ENCODE measurements at places on chromosomes 1 and 21. TPM values are rescaled to one million over a fixed set of nuclear protein-coding genes. Genes with fewer than 3 reads are reported as not detected.

NTMT2 gene
- not detected for total RNA-seq

DNA sequence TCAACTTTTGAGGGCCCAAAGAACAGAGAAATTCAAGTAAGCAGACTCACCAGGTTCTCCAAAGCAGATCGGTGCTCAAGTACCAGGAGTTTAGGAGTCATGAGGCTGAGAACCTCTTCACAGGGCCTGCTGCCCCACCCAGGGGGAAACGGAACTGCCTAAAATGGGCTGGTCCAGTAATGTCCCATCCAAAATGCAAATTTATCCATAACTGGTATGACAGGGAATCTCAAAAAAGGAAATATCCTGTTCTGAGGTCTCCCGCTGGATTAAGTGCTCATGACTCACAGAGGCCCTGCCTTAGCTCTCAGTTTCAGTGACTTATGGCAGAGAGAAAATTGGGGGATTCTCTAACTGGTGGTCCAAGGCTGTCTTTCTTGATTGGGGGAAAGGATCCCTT lies 9.3 kb downstream of the SPRR2G start:
- no peak for DNase-seq
- no peaks in the 10 kb centered on the region for H3K36me3 ChIP-seq
- no peak overlapping the region for H3K27ac ChIP-seq
- no peaks in the 10 kb centered on the region for H3K4me1 ChIP-seq
- H3K27me3 ChIP-seq: no peaks in the 10 kb centered on the region

CAPZB gene
- total RNA-seq: 89.4 TPM

DNA sequence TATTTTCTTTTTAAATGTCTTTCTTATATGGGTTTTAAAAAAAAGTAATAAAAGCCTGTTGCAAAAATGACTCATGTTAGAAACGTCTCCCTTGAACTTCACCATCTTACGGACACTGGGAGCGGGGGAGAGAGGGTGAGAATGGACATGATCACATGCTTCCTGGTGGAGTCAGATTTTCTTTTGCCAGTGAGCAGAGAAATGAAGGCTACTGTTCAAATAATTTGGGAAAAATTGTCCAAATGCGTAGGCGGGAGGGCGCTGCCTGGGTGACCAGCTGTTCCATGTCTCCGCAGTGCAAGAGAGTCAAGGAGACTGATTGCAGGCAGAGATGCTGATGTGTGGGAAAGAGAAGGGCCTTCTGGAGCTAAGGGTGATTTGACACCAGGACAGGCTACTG lies 23.1 kb downstream of the EIF2D start:
- H3K36me3 ChIP-seq: peaks cover 12% of the 10 kb centered on the region
- H3K27ac ChIP-seq: peak overlapping the region; percentile 85
- no peak for DNase-seq
- H3K4me3 ChIP-seq: no peak overlapping the region
- no peaks in the 10 kb centered on the region for H3K27me3 ChIP-seq

- H3K4me1 ChIP-seq: no peaks in the 10 kb centered on the region
- no peaks in the 10 kb centered on the region for H3K27me3 ChIP-seq
- no peak overlapping the region for H3K4me3 ChIP-seq
- DNase-seq: no peak
Measured at GRCh38 chr1:159142726-159143510, 28.5 kb upstream of the CADM3 start.

GRCh38 chr1:211281320-211282022 lies 22.3 kb downstream of the RCOR3 start:
- DNase-seq: no peak
- H3K4me1 ChIP-seq: no peaks in the 10 kb centered on the region
- H3K36me3 ChIP-seq: peaks cover 100% of the 10 kb centered on the region
- H3K27ac ChIP-seq: no peak overlapping the region
- H3K27me3 ChIP-seq: no peaks in the 10 kb centered on the region
- H3K4me3 ChIP-seq: no peak overlapping the region

- no peaks in the 10 kb centered on the region for H3K27me3 ChIP-seq
- H3K36me3 ChIP-seq: no peaks in the 10 kb centered on the region
- no peak overlapping the region for H3K27ac ChIP-seq
- H3K4me1 ChIP-seq: no peaks in the 10 kb centered on the region
Measured at GRCh38 chr1:231969076-231969475, 342.5 kb downstream of the DISC1 start.

DNA sequence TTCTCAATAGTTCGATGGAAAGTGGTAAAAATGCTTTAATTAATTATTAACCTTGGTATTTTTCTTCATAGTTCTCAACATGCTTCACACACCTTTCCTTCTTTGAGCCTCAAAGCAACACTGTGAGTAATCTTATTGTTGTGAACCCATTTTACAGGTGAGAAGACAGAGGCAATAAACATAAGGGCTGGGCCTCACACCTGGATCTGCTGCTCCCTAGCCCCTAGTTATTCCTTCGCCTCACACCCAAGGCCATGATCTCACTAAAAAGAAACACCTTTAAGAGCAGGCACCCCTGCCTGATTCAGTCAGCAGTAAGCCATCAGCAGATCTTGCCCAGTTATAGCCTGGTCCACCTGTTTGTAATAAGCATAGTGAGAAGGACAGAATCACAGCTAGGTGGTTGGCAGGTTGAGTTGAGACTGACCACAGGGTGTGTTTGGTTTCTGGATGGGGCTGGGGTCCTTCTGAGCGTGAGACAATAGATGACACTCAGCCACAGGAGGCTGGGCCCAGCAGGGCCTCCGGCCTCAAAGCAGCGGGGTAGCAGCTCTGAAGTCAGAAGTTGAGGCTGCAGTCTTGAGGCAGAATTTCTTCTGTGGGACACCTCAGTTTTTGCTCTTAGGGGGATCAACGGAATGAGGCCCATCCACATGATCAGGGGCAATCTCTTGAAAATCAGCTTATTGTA lies 203.9 kb downstream of the RHOU start:
- no peaks in the 10 kb centered on the region for H3K27me3 ChIP-seq
- peak overlapping the region; percentile 69 for H3K27ac ChIP-seq
- H3K36me3 ChIP-seq: no peaks in the 10 kb centered on the region
- no peak for DNase-seq
- H3K4me1 ChIP-seq: no peaks in the 10 kb centered on the region

GBP6 gene
- total RNA-seq: 441 TPM

- no peaks in the 10 kb centered on the region for H3K4me1 ChIP-seq
- no peak overlapping the region for H3K27ac ChIP-seq
- DNase-seq: no peak
- no peak overlapping the region for H3K4me3 ChIP-seq
Measured at GRCh38 chr1:208101661-208102431, 142.3 kb downstream of the PLXNA2 start.

GRCh38 chr1:164780863-164781262 lies 221.9 kb downstream of the PBX1 start:
- H3K4me1 ChIP-seq: peaks cover 47% of the 10 kb centered on the region
- H3K4me3 ChIP-seq: no peak overlapping the region
- H3K27ac ChIP-seq: peak overlapping the region; percentile 82
- DNase-seq: no peak

DNA sequence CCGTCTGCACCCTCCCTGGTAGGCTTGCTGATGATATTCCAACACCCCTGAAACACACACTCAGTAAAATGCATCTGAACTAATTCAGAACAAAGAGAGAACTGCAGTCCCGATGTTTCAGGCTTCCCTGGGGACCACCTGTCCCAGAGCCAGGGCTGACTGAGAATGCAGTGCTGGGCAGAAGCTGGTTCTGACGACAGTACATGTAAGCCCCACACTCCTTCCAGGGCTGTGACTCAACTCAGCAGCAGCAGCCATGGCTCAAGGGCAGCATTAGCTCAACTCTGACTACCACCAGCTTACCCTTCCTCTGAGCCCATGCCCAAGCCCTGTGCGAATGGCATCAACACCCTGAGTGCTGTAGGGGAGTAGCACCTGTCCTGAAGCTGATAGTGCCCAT lies 56.4 kb upstream of the SIPA1L2 start:
- H3K4me3 ChIP-seq: no peak overlapping the region
- H3K27ac ChIP-seq: no peak overlapping the region
- no peaks in the 10 kb centered on the region for H3K36me3 ChIP-seq
- H3K27me3 ChIP-seq: no peaks in the 10 kb centered on the region
- H3K4me1 ChIP-seq: no peaks in the 10 kb centered on the region
- DNase-seq: no peak

ITSN1 gene
- 10.5 TPM for total RNA-seq

MAB21L3 gene
- 12.0 TPM for total RNA-seq

S100A7 gene
- total RNA-seq: 246 TPM

KCNAB2 gene
- total RNA-seq: 9.3 TPM

- no peaks in the 10 kb centered on the region for H3K36me3 ChIP-seq
- H3K4me3 ChIP-seq: no peak overlapping the region
Measured at GRCh38 chr21:42598159-42598735, 55.2 kb upstream of the PDE9A start.

S100A8 gene
- total RNA-seq: 16,310 TPM

EPS15 gene
- 31.8 TPM for total RNA-seq

FCRL2 gene
- total RNA-seq: 0.19 TPM

GRCh38 chr1:204410688-204411450 lies 748 bp downstream of the PPP1R15B start:
- peaks cover 16% of the 10 kb centered on the region for H3K4me1 ChIP-seq
- H3K27ac ChIP-seq: peak overlapping the region; percentile 97
- H3K4me3 ChIP-seq: peak overlapping the region; percentile 91
- H3K27me3 ChIP-seq: no peaks in the 10 kb centered on the region
- DNase-seq: no peak

CD1B gene
- not detected for total RNA-seq

Measured in esophagus squamous epithelium (tissue), 5 donors.